ENCODE measurements at places on chromosomes 3 and 15.

- no peaks in the 10 kb centered on the region for H3K36me3 ChIP-seq
- no peak overlapping the region for H3K27ac ChIP-seq
- H3K27me3 ChIP-seq: no peaks in the 10 kb centered on the region
- H3K4me1 ChIP-seq: no peaks in the 10 kb centered on the region
Observed at GRCh38 chr3:125386811-125387210, 11.7 kb upstream of the ZNF148 start.

- H3K27ac ChIP-seq: no peak overlapping the region
- DNase-seq: no peak
- H3K27me3 ChIP-seq: no peaks in the 10 kb centered on the region
- no peak overlapping the region for H3K4me3 ChIP-seq
- H3K36me3 ChIP-seq: no peaks in the 10 kb centered on the region
- peaks cover 5% of the 10 kb centered on the region for H3K4me1 ChIP-seq
Observed at GRCh38 chr3:12752809-12753208, 6.2 kb downstream of the TMEM40 start.

GRCh38 chr3:108103886-108104797 lies 13.3 kb upstream of the CD47 start:
- no peak overlapping the region for H3K27ac ChIP-seq
- H3K4me3 ChIP-seq: no peak overlapping the region
- H3K27me3 ChIP-seq: no peaks in the 10 kb centered on the region
- H3K4me1 ChIP-seq: no peaks in the 10 kb centered on the region
- H3K36me3 ChIP-seq: no peaks in the 10 kb centered on the region

GRCh38 chr3:102511168-102511567 lies 76.4 kb downstream of the ZPLD1 start:
- no peak overlapping the region for H3K27ac ChIP-seq
- DNase-seq: no peak
- no peaks in the 10 kb centered on the region for H3K36me3 ChIP-seq
- H3K27me3 ChIP-seq: no peaks in the 10 kb centered on the region

DNA sequence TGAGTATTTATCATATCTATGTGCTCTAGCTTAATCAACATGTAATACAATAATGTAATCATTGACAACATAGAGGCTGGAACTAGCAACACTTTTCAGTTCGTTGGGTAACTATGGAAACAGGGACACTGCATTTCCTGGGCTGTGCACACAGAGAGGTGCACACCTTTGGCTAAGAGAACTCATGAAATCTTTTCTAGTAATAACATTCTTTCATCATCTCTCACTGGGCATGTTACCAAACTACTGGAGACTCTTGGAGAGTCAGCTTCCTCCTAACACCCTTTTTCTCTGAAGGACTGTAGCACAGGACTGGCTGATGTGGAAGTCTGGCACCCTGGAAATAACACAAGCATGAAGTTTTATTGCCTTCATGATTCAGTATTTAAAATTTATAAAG lies 135.6 kb downstream of the KCNMB2 start:
- H3K27me3 ChIP-seq: no peaks in the 10 kb centered on the region
- no peak overlapping the region for H3K4me3 ChIP-seq
